ENCODE measurements at places on chromosomes 3 and 15. TPM values are rescaled to one million over a fixed set of nuclear protein-coding genes. Genes with fewer than 3 reads are reported as not detected.

The MORC1 gene
- total RNA-seq: not detected

The SEMA7A gene
- 12.0 TPM for total RNA-seq

The CCR9 gene
- total RNA-seq: not detected

The CYB561D2 gene
- 35.5 TPM for total RNA-seq

DNA sequence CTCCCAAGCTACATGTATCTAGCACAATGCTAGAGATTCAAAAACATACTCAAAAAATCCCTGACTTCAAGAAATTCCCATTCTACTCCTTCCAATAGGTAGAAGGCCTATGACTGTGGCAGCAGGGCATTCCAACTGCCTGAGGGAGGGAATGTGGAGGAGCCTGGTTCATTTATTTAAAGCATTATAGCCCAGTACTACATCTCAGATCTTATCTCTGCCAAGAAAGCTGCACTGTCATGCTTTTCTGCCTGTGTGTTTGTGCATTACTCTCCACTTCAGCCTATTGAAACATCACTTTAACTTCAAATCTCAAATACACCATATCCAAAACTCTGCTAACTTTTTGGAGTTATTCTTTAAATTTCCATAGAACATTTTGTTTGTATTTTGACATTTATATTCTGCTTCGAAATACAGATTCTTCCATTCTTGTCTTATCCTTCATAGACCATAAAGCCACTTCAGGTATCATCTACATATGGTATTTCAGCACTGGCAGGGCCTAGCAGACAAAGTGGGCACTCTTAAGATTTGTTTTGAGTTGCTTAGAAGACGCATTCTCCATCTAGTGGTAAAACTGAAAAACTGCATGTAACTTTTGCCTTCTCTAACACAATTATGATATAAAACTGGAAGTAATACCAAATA lies 59.1 kb upstream of the NEDD4 start:
- no peak for DNase-seq

DNA sequence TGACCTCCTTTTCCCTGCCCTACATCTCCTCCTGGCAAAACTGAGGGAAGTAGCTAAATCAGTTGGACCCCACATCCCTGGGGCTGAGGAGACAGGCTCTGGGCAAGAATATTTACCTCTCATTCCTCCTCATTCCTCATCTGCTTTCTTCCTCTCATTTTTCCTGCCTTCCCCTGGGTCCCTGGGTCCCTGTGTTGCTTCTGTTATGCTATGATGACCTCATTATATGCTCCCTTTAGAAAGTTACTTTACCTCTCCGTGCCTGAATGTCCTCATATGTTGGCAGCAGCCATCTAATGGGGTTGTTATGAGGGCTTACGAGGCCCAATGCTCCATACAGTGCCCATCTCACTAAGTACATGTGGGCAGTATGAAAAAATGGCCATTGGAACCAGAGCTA lies 1.2 kb upstream of the SHC4 start:
- DNase-seq: no peak

DNA sequence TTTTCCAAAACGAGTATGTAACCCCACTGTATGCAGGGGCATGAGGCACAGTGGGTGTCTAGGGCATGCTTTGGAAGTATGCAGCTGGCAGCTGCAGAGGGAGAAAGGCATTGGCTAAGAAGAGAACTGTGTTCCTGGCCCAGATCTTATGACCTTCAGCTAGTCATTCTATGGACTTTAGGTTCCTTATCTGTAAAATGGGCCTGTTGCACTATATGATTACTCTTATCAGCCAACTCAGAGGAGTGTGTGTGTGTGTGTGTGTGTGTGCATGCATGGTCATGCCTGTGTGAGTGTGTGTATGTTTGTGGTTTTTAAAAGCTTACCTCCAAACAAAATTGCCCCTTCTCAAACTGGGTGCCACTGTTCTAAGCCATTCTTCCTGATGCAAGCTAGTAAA lies 27.4 kb upstream of the CHST2 start:
- no peak for DNase-seq

DNA sequence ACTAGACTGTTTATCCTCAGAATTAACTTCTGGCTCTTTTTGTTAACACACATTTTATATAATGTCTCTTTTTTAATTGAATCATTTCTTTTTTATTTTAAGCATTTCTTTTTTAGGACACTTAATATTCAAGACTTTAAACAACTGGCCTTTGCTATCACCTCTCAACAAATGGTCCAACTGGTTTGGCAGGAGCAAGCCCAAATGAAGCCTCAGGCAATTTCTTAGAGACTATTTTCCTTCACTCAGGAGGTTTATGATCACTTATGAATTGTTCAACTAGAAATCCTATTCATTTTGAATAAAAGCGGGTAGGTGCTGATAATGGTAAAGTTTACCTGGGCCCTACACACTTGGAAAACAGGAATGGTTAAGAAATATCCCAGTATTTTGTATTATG lies 705.6 kb upstream of the GBE1 start:
- DNase-seq: no peak

Data from MG63 (cell line).